ENCODE measurements at places on chromosomes 6 and 20.

GRCh38 chr6:102501615-102502014 lies 1108.1 kb downstream of the GRIK2 start:
- DNase-seq = no peak

DNA sequence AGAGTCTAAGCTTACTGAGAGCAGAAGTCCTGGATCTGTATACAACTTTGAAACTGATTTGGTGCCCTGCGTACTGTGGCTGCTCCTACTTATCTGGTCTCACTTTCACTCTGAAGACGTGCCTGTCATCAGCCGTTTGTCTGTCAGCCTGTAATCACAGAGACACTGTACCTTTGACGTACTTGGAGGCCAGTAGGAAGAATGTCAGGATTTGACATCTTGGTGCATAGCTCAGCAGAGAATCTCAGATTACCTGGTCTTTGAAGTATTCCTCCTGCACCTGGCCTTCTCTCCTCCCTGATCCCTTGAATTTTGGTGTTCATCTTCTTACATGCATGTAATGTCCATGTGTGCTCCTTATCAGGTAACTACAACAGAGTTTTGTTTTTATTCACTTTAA lies 37.7 kb downstream of the DSE start:
- DNase-seq = no peak

DNA sequence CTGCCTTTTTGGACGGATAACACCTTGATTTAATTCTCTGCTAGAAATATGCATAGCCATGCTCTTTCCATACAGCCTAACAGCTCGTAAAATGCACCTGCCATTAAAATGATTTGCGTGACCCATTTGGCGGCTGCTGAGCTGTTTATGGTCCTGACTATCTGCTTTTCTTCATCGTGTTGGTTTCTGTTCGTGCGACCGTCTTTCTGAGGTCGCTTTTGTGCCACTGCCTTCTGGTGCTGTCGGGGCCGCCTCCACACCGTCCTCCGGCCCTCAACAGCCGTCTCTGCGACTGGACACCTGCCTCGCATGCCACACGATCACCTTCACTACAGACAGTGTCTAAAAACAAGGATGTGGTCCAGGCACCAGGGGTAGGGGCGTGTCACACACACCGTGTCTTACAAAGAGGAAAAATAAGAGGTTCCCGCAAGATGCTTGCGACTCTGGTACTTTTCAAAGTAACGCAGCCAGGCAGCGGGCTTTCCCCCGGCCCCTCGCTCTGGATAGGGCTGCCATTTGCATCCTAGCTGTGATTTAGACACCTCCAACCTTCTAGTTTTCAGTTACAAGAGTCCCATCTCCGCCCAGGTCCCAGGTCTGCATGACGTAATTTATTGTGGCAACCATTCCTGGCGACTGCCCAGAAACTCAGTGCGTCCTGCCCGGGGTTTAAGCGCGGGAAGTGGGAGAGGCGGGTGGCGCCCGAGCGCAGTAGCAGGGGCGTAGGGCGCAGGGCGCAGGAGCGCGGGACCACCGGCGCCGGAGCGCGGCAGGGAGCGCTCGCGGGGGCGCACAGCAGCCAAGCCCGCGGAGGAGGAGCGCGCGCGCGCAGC lies at the start of gene STMND1:
STMND1 (plus strand) TSS at position 629 of the 836 bp plus-strand sequence. CDS start 208 bp downstream, outside the sequence.
- DNase-seq = no peak

DNA sequence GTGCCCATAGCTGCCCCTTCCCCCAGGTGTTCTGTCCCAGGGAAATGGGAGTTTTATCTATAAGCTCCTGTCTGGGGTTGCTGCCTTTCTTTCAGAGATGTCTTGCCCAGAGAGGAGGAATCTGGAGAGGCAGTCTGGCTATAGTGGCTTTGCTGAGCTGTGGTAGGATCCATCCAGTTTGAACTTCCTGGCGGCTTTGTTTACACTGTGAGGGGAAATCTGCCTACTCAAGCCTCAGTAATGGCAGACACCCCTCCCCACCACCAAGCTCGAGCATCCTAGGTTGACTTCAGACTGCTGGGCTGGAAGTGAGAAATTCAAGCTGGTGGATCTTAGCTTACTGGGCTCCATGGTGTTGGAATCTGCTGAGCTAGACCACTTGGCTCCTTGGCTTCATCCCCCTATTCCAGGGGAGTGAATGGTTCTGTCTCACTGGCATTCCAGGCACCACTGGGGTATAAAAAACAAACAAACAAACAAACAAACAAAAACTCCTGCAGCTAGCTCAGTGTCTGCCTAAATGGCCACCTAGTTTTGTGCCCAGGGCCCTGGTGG lies 24.0 kb downstream of the TNFAIP3 start:
- no peak for DNase-seq

GRCh38 chr6:72403413-72403812 lies 218.5 kb upstream of the KCNQ5 start:
- no peak for DNase-seq

GRCh38 chr6:73870907-73871306 lies 174.9 kb downstream of the CD109 start:
- DNase-seq = no peak

GRCh38 chr20:23166563-23166962 lies 80.4 kb upstream of the CD93 start:
- no peak for DNase-seq
